ENCODE measurements at places on chromosomes 6 and 20. TPM values are rescaled to one million over a fixed set of nuclear protein-coding genes. Genes with fewer than 3 reads are reported as not detected.

Gene PNPLA1
- 2.4 TPM for total RNA-seq

Gene CCN6
- total RNA-seq: 0.99 TPM

Gene DYNLT2
- total RNA-seq: 15.4 TPM

Gene RBM12
- 40.8 TPM for total RNA-seq

Gene C6orf58
- not detected for total RNA-seq

Gene TUBB
- total RNA-seq: 252 TPM

Gene RIOK1
- 37.5 TPM for total RNA-seq

Gene METTL24
- 3.5 TPM for total RNA-seq

DNA sequence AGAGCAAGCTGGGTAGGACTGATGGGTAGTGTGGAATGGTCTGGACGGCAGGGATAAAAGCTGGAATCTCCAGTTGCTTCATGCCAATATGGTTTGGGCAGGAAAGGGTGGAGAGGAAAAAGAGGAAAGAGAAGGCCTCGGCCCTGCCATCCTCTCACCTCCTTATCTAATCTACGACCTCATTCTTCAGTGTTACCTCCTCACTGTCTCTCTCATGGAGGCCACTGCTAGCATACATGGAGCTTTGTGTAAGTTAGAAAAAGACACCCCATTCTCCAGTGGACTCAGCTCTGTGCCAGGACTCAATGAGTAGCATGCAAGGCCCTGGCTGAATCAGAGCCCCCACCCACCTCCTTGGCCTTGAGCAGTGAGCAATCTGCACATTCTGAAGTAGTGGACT lies 6.1 kb upstream of the ARID1B start:
- no peak for DNase-seq
- H3K27ac ChIP-seq: no peak overlapping the region
- no peaks in the 10 kb centered on the region for H3K27me3 ChIP-seq
- peaks cover 8% of the 10 kb centered on the region for H3K4me1 ChIP-seq

- no peak overlapping the region for H3K4me3 ChIP-seq
- DNase-seq: no peak
- H3K27me3 ChIP-seq: no peaks in the 10 kb centered on the region
- no peaks in the 10 kb centered on the region for H3K4me1 ChIP-seq
- no peak overlapping the region for H3K27ac ChIP-seq
- H3K36me3 ChIP-seq: no peaks in the 10 kb centered on the region
These were observed 57.7 kb upstream of the SLC22A1 start for GRCh38 chr6:160063771-160064413.

DNA sequence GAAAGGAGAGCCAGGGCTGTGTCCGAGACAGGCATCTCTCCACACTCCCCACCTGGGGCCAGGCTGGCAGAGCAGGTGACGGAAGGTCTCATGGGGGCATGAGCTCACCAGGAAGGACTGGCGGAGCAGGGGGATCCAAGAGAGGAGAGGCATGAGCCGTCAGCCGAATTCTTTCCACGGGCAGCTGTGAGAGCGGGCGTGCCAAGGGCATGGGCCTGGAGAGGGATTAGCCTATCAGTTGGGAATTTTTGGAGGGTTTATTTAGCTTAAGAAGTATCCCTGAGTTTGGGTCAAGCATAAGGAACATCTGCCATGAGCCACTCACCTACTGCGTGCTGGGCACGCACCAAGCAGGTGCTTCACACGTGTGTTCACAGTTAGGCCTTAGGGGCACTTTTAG lies 60.2 kb upstream of the ZNFX1 start:
- no peaks in the 10 kb centered on the region for H3K36me3 ChIP-seq
- DNase-seq: no peak
- no peak overlapping the region for H3K4me3 ChIP-seq
- no peak overlapping the region for H3K27ac ChIP-seq
- H3K27me3 ChIP-seq: no peaks in the 10 kb centered on the region

DNA sequence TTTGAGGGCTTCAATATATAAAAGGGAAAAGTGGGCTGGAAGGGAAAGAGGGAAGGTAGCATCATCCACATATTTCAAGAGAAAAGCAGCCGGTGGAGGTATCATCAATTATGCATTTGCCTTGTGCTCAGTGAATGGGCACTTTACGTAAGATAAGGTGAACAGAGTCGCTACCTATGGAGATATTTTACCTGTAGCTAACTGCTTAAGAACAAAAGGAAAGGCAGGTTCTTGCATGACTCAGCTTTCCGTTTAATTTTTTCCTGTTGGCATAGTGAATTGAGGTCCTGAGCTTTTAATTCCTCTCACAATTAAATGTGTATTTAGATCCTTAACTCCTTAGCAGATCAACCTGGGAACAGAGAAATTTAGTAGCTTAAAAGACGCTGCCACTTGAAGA lies 25.5 kb upstream of the PLCB4 start:
- DNase-seq: no peak
- H3K27me3 ChIP-seq: no peaks in the 10 kb centered on the region
- no peaks in the 10 kb centered on the region for H3K36me3 ChIP-seq
- H3K4me3 ChIP-seq: no peak overlapping the region
- H3K27ac ChIP-seq: no peak overlapping the region

DNA sequence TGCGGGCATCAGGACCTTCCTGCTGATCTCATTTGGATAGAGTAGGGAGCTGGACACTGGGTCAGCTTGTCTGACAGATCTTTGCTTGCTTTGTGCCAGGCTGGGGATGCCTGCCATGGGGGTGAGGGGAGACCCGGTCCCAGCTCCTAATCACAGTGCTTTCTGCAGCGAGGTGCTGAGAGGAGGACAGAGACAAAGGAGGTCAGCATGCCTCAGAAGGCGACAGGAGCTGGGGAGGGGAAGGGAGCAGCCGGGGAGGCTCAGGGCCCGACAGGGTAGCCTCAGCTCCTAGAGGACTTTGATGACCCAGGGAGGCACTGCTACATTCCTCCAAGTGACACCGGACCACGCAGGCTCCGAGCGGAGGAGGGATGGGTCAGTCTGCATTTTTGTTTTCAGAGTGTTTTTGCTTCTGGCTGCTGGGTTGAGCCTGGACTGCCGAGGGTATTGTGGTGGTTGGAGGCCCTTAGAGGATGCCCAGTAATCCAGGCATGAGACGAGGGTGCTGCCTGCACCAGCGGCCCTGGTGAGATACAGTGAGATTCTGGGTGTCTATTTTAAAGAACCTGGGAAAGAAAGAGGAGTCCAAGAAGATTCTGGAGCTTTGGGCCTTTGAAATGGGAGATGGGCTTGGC lies 7.8 kb downstream of the RBM38 start:
- no peaks in the 10 kb centered on the region for H3K36me3 ChIP-seq
- peak overlapping the region; percentile 56 for H3K27ac ChIP-seq
- H3K4me1 ChIP-seq: peaks cover 66% of the 10 kb centered on the region
- no peak for DNase-seq
- no peaks in the 10 kb centered on the region for H3K27me3 ChIP-seq

DNA sequence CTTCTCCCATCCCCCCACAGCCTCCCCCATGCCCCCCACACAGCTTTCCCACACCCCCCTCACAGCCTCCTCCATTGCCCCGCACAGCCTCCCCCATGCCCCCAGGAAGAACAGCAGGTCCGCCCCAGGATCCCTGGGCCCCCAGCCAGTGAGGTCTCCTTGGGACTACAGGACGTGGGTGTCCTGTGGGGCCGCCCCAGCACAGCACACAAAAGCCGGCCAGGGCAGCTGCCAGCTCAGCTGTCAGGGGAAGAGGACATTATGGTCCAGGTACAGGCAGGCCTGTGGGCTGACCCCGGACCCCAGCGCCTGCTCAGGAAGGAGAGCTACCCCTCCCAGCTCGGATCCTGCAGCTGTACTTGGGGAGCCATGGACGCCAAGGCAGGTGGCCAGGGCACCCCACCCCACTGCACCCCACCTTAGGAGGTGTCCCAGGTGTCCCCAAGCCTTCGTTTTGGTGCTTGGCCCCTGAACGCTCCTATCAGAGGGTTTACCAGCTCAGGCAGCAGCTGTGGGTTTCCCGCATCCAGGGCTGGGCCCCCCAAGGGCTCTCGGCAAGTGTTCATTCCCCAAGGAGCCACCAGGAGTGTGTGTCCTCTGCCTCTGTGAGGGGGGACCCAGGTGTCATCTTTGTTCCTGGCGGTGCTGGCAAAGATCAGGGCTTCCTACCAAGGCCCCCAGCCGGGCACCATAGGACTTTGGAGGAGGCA lies 42.3 kb upstream of the GATA5 start:
- H3K36me3 ChIP-seq: no peaks in the 10 kb centered on the region
- no peak overlapping the region for H3K4me3 ChIP-seq
- H3K4me1 ChIP-seq: no peaks in the 10 kb centered on the region
- no peak overlapping the region for H3K27ac ChIP-seq

GRCh38 chr6:144298194-144298593 lies 13.1 kb downstream of the UTRN start:
- H3K27me3 ChIP-seq: no peaks in the 10 kb centered on the region
- H3K36me3 ChIP-seq: no peaks in the 10 kb centered on the region
- peaks cover 13% of the 10 kb centered on the region for H3K4me1 ChIP-seq
- peak overlapping the region; percentile 72 for H3K27ac ChIP-seq
- no peak for DNase-seq

DNA sequence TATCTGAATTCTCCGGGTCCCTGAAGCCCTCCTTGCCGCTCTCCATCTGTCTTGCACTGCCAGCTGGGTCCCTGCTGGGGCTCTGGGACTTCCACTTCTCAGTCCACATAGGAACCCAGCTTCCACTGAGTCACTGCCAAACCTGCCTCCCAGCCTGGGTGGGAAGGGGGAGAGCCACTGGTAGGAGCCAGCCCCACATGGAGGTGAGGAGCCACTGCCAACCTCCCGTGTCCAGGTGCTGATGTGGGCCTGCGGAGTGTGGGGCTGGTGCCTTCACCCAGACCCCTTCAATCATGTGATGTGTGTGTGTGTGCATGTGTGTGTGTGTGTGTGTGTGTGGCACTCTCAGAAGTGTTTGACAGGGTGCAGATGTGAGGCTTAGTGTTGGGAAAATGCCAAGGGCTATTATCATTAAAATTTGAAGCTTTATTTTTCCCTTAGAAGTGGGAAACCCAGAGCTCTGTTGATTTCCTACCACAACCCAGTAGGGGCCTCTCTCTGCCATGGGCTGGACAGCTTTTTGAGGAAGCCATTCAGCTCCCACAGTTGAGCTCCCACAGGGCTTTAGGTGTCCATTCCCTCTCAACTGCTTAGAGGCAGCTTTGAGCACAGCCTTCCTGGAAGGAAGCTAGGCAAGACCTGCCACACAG lies 9.3 kb upstream of the SGK2 start:
- H3K4me1 ChIP-seq: peaks cover 21% of the 10 kb centered on the region
- no peak for DNase-seq
- H3K27ac ChIP-seq: no peak overlapping the region
- no peak overlapping the region for H3K4me3 ChIP-seq

GRCh38 chr6:146282837-146283236 lies 254.0 kb downstream of the GRM1 start:
- H3K36me3 ChIP-seq: no peaks in the 10 kb centered on the region
- no peak overlapping the region for H3K27ac ChIP-seq
- H3K4me1 ChIP-seq: no peaks in the 10 kb centered on the region
- no peak for DNase-seq
- H3K27me3 ChIP-seq: no peaks in the 10 kb centered on the region

DNA sequence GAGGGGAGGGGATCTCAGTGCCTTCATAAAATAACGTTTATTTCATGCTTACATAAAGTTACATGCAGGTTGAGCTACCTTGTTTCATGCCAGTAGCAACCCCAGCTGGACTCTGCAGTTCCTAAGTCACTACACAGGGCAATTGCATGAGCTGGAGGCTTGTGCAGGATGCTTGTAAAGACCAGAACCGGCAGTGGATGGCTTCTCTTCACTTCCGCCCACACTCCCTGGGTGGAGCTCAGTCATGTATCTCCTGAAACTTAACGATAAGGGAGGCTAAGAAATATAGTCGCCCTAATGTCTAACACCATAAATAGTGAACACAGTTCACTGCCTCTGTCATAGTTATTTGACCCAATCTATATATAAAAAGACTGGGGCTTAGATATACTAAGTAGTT lies 99.4 kb upstream of the RAB32 start:
- peak; percentile 36 for DNase-seq
- H3K27me3 ChIP-seq: no peaks in the 10 kb centered on the region
- no peaks in the 10 kb centered on the region for H3K4me1 ChIP-seq
- no peak overlapping the region for H3K27ac ChIP-seq
- H3K36me3 ChIP-seq: no peaks in the 10 kb centered on the region

- H3K4me3 ChIP-seq: no peak overlapping the region
- H3K27me3 ChIP-seq: no peaks in the 10 kb centered on the region
- H3K36me3 ChIP-seq: no peaks in the 10 kb centered on the region
- DNase-seq: no peak
- H3K4me1 ChIP-seq: no peaks in the 10 kb centered on the region
These were observed 628.0 kb upstream of the ID4 start for GRCh38 chr6:19209202-19209601.

- H3K27me3 ChIP-seq: no peaks in the 10 kb centered on the region
- no peaks in the 10 kb centered on the region for H3K4me1 ChIP-seq
- DNase-seq: peak; percentile 59
- H3K36me3 ChIP-seq: no peaks in the 10 kb centered on the region
These were observed 1567.8 kb upstream of the DEFB115 start for GRCh38 chr20:29689411-29690225.

- H3K4me3 ChIP-seq: no peak overlapping the region
- no peaks in the 10 kb centered on the region for H3K36me3 ChIP-seq
- DNase-seq: no peak
- H3K27me3 ChIP-seq: no peaks in the 10 kb centered on the region
- no peak overlapping the region for H3K27ac ChIP-seq
These were observed 665.4 kb downstream of the EPHA7 start for GRCh38 chr6:92753956-92754355.

DNA sequence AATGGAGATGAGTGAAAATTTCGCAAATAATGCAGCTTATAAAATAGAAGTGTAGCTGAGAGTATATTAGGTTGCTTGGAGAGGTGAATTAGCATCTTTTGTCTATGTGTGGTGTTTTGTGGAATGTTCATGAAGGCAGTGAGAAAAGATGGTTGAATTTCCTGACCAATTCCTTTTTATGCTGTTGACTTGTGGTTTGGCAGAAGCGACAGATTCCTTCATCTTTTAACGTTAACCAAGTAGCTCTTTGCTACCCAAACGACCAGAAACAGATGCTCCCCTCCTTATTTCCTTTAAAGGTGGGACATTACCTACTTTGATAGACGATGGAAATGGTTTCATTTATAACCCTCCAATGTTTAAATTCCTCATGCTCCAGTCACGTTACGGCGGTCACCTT lies 390.5 kb downstream of the QKI start:
- no peak overlapping the region for H3K4me3 ChIP-seq
- no peaks in the 10 kb centered on the region for H3K27me3 ChIP-seq
- no peaks in the 10 kb centered on the region for H3K36me3 ChIP-seq

DNA sequence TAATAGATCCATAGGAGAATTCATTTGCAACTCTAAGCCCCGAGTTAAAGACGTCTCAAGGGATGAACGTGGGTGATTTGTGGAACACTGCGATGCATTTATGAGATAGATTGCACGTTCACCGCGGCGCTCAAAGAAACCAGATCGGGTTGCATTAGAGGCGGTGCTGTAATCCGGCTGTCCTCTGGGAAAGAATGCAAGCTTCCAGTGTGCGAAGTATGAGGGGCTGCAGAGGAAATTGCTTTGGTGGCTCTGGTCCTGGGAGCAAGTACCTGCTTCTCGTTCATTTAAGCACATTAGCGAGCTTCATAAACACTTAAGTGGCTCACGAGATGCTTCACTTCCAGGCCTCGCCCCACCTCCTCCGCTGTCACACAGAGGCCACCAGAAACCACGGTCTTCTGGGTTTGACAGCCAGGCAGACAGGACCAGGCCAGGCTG lies 182.3 kb downstream of the CDH4 start:
- H3K4me1 ChIP-seq: peaks cover 7% of the 10 kb centered on the region
- no peak overlapping the region for H3K4me3 ChIP-seq
- no peak overlapping the region for H3K27ac ChIP-seq
- no peak for DNase-seq
- H3K27me3 ChIP-seq: no peaks in the 10 kb centered on the region
- no peaks in the 10 kb centered on the region for H3K36me3 ChIP-seq

Data from testis (tissue), 5 donors.